ENCODE measurements at places on chromosomes 3 and 15. TPM values are rescaled to one million over a fixed set of nuclear protein-coding genes. Genes with fewer than 3 reads are reported as not detected.

DNA sequence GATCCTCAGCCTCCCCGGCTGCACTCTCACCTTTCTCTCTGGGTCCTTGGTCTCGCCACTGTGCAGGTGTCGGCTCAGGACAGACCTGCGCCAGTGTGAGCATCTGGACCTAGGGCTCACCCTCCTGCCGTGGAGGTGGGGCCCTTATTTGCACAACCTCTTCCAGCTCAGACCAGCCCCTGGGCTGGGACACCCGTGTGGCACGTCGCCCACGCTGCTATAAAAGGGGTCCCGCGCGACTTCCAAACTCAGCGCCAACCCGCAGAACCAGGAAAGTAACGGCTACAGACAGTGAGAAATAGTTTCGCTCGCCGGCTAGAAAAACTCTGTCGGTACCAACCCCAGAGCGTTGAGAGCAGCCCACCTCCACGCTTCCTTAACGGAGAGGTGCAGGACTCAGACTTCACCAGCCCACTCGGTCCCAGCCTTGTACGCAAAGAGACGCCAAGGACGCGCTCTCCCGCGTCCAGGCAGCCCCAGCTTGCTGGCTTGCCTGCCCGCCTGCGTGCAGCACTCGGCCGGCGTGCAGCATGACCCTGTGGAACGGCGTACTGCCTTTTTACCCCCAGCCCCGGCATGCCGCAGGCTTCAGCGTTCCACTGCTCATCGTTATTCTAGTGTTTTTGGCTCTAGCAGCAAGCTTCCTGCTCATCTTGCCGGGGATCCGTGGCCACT, at the start of the genes DUOX2 and DUOXA2:
TSS of gene DUOX2 (minus strand) at position 97 of the 675 bp plus-strand sequence. CDS start 761 bp downstream, outside the sequence.
TSS of gene DUOXA2 (plus strand) at position 251 of the 675 bp plus-strand sequence. CDS start at position 531, 280 bp downstream.
- peaks cover 31% of the 10 kb centered on the region for H3K4me1 ChIP-seq
- H3K4me3 ChIP-seq = no peak within 1 kb of the TSS
- H3K27ac ChIP-seq = no peak within 1 kb of the TSS
- DNase-seq = no peak
- no peaks in the 10 kb centered on the region for H3K36me3 ChIP-seq

- H3K27ac ChIP-seq = no peak overlapping the region
- H3K4me1 ChIP-seq = no peaks in the 10 kb centered on the region
- H3K27me3 ChIP-seq = no peaks in the 10 kb centered on the region
- DNase-seq = no peak
Observed at GRCh38 chr3:134381831-134382442, 7.7 kb upstream of the AMOTL2 start.

ECE2 gene
- not detected for total RNA-seq

- no peaks in the 10 kb centered on the region for H3K4me1 ChIP-seq
- no peak overlapping the region for H3K4me3 ChIP-seq
- no peak for DNase-seq
- no peaks in the 10 kb centered on the region for H3K27me3 ChIP-seq
- H3K27ac ChIP-seq = no peak overlapping the region
Observed at GRCh38 chr3:186895406-186895805, 34.9 kb upstream of the ST6GAL1 start.

- no peak for DNase-seq
- no peak overlapping the region for H3K27ac ChIP-seq
- no peaks in the 10 kb centered on the region for H3K27me3 ChIP-seq
Observed at GRCh38 chr15:82535566-82536408, 4.5 kb downstream of the RPS17 start.

- H3K27me3 ChIP-seq = no peaks in the 10 kb centered on the region
- H3K36me3 ChIP-seq = no peaks in the 10 kb centered on the region
- no peak overlapping the region for H3K4me3 ChIP-seq
Observed at GRCh38 chr15:29914511-29914926, 92.3 kb upstream of the TJP1 start.

DNA sequence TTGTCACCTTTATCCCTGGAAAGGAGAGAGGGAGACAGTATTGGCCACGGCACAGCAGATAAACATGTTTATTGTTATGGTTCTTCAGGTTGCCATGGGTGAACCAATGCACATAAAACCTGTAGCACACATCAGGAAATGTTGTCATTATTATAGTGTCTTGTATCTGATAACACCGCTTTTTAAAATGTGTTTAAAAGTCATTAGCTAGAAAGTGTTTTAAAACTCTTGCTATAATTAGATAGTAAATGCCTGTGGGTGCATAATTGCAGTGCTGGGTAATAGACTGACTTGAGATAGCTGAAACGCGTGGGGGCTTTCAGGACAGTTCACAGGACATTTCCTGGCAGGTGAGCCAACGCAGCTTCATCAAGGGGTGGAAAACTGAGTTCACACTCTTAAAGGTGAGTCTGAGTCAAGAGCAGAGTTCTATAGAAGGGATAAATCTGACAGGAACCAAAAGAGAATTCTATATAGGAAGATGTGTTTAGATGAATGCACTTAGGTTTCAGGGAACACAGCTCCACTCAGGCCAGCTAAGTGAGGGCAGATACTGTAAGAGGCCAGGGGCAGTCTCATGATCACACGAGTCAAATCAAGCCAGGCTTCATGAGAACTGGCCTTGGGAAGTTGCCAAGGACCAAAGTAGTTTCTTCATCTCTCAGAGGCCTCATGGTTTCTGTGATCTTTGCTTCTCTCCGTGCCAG, 35.6 kb upstream of the PPP4R2 start:
- H3K27me3 ChIP-seq = no peaks in the 10 kb centered on the region
- DNase-seq = peak; percentile 14
- no peak overlapping the region for H3K4me3 ChIP-seq
- H3K27ac ChIP-seq = no peak overlapping the region
- peaks cover 4% of the 10 kb centered on the region for H3K4me1 ChIP-seq
- no peaks in the 10 kb centered on the region for H3K36me3 ChIP-seq

DNA sequence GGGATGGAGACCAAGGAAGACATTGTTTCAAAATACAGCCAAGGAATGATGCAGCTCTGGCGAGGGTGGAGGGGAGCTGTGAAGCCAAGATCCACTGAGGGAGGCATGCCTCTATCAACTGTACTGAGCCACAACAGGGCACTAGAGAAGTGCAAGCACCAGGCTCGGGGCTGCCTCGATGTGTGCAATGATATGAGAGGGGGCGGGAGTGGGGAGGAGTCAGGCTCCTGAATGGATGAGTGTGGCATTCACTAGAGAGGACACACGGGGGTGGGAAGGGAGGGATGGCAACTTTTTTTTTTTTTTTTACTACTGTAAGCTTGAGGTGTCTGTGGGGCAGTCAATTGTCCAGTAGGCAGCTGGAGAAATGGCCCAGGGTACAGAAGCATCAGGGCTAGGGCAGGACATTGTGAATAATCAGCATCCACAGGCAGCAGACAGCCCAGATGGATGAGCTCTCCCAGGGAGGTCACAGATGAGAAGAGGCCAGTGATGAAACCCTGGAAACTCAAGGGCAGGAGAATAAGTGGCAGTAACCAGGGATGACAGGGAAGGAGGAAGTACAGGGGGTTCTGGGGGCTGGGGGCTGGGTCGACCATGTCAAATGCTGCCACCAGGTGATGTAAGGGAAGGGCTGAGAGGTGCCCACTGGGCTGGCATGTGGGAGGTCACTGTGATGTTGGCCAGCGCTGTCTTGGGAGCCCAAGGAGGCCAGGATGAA, 5.9 kb downstream of the STOML1 start:
- H3K27ac ChIP-seq = no peak overlapping the region
- H3K27me3 ChIP-seq = no peaks in the 10 kb centered on the region
- DNase-seq = no peak
- H3K36me3 ChIP-seq = peaks cover 2% of the 10 kb centered on the region
- no peak overlapping the region for H3K4me3 ChIP-seq
- peaks cover 30% of the 10 kb centered on the region for H3K4me1 ChIP-seq

DNA sequence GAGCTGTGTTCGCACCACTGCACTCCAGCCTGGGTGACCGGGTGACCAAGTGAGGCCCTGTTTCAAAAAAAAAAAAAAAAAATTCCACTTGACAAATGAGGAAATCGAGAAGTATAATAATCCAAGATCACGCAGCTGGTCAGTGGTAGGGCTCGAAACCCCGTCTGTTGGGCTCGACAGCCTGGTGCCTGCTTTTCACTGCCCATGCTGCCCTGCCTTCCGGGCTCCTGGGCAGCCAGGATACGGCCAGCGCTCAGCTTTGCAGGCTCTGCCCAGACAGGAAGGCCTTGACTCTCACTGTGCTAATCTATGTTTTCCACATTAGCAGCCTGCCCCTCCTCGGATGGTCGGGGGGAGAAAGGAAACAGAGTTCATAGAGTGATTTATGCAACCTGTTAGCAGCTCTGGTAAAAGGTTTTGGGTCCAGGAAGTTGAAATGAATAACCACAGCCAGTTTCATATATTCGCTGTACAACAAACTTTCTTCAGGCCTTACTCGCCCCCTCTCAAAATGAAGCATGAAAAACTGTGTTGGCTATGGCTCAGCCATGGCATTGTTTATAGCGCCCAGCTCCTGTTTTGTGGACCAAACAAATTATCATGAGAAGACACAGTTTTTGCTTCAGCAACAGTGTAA, 108.8 kb downstream of the XXYLT1 start:
- peak; percentile 37 for DNase-seq
- H3K36me3 ChIP-seq = no peaks in the 10 kb centered on the region
- peak overlapping the region; percentile 79 for H3K27ac ChIP-seq
- no peaks in the 10 kb centered on the region for H3K27me3 ChIP-seq

CLEC3B gene
- 1.5 TPM for total RNA-seq

MKRN3 gene
- total RNA-seq = 1.8 TPM

DNA sequence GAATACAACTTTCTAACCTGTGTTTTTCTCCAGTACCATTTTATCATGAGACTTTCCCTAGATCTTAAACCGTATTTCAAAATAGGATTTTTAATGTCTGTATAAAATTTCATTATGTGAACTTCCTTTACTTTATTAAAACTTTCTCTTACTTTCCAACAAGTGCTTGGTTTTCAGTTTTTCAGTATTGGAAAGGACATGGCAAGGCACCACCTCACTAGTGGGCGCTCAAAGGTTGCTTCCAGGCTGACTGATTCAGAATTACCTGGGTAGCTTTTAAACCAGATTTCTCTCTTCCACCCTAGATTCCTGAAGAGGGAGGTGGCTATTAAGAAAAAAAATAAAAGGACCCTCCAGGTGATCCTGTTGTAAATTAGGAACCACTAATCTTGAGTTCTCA, 236.6 kb downstream of the SOX2 start:
- no peaks in the 10 kb centered on the region for H3K4me1 ChIP-seq
- H3K27ac ChIP-seq = no peak overlapping the region
- no peak for DNase-seq
- no peaks in the 10 kb centered on the region for H3K27me3 ChIP-seq
- no peaks in the 10 kb centered on the region for H3K36me3 ChIP-seq

GRCh38 chr15:36658312-36658711, 78.9 kb downstream of the CDIN1 start:
- H3K27ac ChIP-seq = no peak overlapping the region
- no peak for DNase-seq
- H3K36me3 ChIP-seq = no peaks in the 10 kb centered on the region
- H3K27me3 ChIP-seq = no peaks in the 10 kb centered on the region
- H3K4me3 ChIP-seq = no peak overlapping the region
